GM19239 (cell line): ENCODE measurements at places on chromosomes 5 and 9.

- DNase-seq: no peak
Observed at GRCh38 chr9:133581011-133581410, 28.2 kb downstream of the FAM163B start.

DNA sequence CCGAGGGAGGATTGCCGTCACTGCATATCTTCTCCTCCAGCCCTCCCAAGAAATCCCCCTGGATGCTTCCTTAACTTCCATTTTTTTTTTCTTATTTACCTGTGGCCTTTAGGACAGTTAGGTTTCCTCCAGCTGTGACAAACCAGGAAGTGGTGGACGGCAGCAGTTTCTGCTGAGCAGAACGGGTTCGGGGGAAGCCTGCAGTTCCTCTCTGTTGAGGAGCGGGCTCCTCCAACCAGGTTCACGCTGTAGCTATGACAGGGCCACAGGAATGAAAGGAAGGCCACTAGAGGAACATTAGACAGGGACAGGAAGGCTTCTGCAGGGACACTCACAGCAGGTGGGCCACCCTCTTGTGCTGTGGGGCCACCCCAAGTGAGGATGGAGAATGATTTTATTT is 76.7 kb upstream of the SYK start:
- no peak for DNase-seq

- no peak for DNase-seq
Observed at GRCh38 chr9:26833792-26834191, 58.8 kb downstream of the CAAP1 start.

- no peak for DNase-seq
Observed at GRCh38 chr5:147413266-147413665, 96.6 kb downstream of the DPYSL3 start.

DNA sequence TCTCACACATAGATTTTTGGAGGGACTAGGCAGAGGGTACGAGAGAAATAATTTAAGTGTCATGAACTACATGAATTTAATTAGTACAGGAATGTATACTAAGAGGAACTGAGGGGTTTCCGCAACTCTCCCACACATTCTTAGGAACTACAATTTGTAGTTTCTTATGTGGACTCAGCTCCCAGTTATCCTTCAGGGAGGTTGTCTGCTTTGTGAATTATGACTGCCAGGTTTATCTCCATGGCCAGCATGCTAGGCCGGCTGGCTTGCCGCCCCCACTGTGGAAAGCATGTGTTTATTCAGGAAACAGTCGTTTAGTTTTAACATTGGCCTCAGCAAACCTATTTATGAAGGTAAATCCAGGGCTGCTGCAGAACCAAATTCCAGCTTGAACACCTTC is 415.0 kb downstream of the KCTD16 start:
- DNase-seq: no peak

GRCh38 chr5:107341376-107342084 is 329.2 kb downstream of the EFNA5 start:
- no peak for DNase-seq

DNA sequence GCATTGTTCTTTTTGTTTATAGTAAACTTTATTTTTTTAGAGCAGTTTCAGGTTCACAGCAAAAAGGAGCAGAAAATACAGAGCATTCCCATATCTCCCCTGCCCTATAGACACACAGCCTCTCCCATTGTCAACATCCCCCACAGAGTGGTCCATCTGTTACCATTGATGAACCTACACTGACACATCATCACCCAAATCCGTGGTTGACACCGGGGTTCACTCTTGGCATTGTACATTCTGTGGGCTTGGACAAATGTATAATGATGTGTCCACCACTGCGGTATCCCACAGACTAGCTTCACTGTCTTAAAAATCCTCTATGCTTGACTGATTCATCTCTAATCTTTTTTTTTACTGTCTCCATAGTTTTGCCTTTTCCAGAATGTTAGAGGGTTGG is 120.7 kb upstream of the SPATA31C2 start:
- no peak for DNase-seq

- no peak for DNase-seq
Observed at GRCh38 chr9:97411440-97411788, 482 bp upstream of the TDRD7 start.

DNA sequence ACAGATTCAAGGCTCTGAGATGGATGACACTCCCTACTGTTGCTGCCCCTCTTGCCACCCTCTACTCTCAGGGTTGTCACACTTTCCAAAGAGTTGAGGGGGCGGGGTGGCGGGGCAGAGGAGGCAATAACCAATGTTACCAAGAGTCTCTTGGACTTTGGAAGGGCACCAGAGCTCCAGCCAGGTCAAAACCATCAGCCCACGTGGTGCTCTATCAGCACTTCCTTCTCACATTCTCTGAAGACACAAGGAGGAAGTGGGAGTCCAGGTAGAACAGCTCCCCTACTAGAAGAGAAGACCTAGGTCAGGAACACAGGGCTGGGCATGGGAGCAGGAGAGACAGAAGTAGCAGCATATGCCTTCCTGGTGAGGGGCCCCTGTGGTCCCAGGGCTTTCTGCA is 33.0 kb upstream of the PIK3R1 start:
- DNase-seq: no peak

GRCh38 chr5:146527785-146528184 is 11.8 kb upstream of the GPR151 start:
- DNase-seq: no peak

GRCh38 chr5:133744051-133744959 is 132.0 kb upstream of the FSTL4 start:
- DNase-seq: no peak

- DNase-seq: no peak
Observed at GRCh38 chr5:342501-343460, 21.3 kb downstream of the AHRR start.

- no peak for DNase-seq
Observed at GRCh38 chr9:33105959-33106358, 29.5 kb upstream of the SMU1 start.

GRCh38 chr9:134833294-134833880 is 47.2 kb upstream of the FCN2 start:
- DNase-seq: no peak

- DNase-seq: no peak
Observed at GRCh38 chr5:17396247-17396646, 101.8 kb upstream of the TAF11L2 start.

GRCh38 chr5:132050661-132051552 is 9.5 kb upstream of the IL3 start:
- DNase-seq: no peak

DNA sequence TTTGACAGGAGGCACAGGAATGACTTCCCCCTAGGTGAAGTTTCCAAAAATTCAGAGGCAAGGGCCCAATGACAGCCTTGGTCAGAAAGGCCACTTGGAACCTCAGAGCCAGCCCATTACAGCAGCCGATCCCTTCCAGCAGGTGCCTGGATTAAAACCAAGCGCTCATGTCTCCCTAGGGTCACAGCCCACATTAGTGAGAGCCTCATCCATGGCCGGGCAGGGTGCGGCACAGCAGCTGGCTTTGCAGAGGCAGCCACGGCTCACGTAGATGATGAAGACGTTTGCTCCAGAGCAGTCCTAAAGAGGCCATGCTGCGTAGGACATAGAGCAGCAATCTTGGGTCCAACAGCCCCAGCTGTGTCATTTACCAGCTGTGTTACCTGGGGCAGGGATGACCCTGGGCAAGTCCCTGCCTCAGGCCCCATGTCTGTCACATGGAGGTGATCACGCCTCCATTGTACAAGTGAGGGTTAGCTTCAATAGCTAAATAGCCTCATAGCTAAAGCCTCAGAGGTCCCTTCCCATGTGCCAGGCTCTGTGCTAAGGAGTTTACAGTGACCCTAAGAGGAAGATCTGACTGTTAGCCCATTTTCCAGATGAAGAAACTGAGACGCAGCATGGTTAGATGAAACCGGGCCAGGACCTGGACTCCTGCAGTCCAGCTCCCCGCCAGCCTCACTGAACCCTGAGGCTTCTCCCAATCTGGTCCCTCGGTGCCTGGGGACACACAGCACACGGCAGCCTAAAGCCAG is 39.2 kb downstream of the NEK6 start:
- DNase-seq: no peak

DNA sequence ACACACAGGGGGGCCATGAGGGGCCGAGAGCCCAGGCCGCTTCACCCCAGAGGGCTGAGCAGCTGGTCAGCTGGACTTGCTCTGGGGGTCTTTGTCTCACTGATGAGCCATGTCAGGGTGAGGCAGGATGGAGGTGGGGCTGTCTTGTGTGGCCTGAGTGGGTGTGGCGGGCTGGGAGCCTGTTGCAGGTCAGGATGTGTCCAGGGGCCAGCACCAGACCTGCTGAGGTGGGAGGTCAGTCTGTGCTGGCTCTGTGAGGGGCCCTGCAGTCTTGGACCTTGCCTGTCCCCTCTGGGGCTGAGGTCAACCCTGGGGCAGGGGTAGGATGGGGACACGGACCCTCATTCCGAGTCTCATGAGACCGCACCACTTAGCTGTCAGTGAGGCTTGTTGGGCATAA is 56.9 kb downstream of the RXRA start:
- DNase-seq: no peak

DNA sequence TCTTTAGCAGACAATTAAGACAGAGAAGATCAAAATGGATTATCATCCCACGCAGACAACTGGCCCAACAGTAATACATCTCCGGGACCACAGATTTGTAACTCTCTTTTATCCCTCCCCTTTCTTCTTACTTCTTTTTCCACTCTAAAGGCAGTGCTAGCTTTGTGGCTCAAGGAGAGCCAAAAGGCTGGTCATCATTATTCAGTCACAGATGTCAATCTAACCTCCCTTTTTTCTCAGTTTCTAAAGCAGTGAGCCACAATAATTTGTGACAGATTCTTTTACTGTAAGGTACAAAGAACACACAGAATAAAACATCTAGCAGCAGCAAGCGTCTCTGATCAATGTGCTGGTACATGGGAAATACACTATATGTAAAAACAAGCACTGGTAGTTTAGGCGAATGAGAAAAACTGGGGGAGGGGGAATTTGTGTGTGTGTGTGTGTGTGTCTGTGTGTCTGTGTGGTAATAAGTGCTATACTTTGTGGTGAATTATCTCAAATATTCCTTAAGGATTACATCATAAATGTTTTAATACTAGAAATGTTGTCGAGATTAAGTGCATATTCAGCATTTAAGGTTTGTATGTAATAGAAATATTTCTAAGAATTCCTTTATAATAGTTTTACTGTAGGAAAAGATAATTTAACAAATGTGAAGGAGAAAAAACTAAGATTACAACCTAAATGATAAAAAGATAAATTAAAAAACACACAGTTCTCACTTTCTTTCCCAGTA is 140.2 kb downstream of the DENND1A start:
- DNase-seq: no peak

DNA sequence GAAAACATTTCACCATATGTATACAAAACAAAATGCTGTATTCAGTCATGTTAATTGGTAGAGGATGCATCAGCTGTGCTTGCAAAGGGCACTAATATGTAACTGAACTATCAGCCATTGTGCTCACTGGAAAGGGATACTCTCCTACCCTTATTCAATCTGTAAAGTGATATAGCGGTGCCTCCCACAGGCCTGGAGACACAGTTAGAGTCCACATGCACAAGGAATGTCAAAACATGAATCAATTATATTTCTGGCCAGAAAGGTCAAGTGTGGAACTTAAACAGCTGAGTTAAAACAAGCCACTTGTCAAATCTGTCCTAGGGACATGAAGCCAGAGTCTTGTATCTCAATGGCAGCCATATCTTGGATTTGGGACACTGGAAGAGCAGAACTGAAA is 71.2 kb upstream of the IZUMO3 start:
- DNase-seq: no peak

GRCh38 chr9:100437860-100438805 is 11.2 kb downstream of the MSANTD3 start:
- DNase-seq: peak; percentile 27

- DNase-seq: no peak
Observed at GRCh38 chr5:167786871-167787578, 504.4 kb upstream of the WWC1 start.

DNA sequence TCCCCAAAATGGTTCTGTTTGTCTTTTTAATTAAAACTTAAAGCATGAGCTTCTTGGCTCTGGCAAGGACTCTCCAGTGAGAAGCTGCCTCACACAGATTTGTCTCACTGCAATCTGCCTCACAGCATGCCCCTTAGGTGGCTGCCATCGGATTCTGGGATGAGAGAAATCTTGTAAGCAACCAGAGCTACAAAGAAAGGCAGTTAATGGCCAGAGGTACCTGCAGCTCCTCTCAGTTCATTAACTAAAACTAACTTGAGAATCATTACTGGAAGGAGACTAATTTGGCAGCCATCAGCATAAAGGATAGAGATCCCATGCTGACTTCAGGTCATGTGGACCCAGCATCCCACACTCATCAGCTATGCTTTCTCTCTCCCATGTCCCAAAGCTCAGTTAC is 220.6 kb upstream of the DMAC1 start:
- no peak for DNase-seq

- no peak for DNase-seq
Observed at GRCh38 chr5:169944115-169944514, 36.2 kb downstream of the INSYN2B start.

DNA sequence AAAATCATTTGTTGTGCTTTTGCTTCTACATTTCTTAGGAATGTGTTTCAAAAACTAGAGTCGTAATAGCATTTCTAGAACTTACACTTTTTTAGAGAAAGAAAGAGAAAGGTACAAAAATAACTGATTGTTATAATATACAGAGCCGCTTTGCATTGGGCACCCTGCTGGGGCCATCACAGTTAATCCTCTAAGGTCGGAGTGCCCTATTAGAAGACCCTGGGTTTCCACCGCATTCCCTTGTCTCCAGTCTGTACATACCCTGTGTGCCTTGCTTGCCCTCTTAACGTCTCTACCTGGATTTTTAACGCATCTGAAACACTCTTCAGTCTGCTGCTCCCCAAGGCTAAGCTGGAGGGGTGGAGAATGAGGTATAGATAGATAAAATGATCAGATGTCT is 1.3 kb downstream of the MARVELD2 start:
- no peak for DNase-seq

GRCh38 chr5:113157886-113158285 is 181.3 kb downstream of the DCP2 start:
- no peak for DNase-seq

- peak; percentile 54 for DNase-seq
Observed at GRCh38 chr5:134184155-134185135, 7.7 kb upstream of the SKP1 start.

- DNase-seq: no peak
Observed at GRCh38 chr5:140358738-140359310, 1.2 kb upstream of the SLC4A9 start.

DNA sequence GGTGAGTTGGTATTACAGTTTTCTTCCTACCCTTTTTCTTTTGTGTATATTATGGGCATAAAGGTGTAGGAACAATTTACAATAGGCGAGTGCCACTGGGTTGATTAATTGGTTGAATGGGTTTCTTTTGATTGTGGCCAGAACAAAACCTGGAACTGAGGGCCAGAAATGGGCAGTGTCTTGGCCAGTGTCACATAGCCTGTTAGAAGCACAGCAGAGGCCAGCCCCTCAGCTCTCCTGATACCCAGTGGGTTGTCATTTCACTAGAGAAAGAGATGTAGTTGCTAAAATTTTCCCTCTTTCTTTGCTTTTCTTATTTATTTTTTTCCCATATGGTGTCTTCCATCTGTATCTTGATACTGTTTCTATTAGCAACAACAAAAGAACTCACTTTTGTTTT is 38.8 kb upstream of the SEMA6A start:
- DNase-seq: no peak
